ENCODE measurements at places on chromosomes 4 and X. TPM values are rescaled to one million over a fixed set of nuclear protein-coding genes. Genes with fewer than 3 reads are reported as not detected.

DNA sequence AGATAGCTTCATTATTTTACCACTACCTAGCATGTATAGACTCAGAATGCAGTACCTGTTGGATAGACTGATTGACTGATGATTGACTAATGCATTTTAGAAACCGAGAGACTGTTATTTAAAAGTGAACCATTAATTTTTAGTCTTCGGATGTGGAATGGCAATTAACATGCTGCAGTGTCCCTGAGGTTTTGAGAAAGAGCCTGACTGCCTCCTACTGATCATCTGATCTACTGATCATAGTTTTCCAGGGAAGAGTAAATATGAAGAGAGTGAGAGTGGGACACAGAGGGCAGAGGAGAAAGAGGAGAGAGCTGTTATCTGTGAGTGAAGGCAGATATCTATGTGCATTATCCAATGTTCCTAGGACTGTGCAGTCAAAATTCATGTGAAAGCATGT lies 764.7 kb downstream of the TRIML1 start:
- DNase-seq = no peak

- DNase-seq = no peak
Observed at GRCh38 chr4:107801766-107802211, 22.9 kb upstream of the SGMS2 start.

DNA sequence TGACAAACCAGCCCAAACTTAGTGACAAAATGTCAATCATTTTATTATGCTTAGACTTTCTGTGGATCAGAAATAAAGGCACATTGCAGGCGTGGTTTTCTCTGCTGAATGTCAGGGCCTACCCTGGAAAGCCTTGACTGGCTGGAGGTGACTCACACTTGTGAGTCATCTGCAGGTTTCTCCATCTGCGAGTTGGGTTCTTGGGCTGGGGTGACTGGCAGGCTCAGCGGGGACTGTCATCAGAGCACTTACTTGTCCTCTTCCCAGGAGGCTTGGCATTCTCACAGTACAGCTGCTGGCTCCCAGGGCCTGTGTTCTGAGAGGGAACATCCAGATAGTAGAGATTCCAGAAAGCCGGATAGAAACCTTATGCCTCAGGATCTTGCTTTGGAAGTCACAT lies 153.8 kb upstream of the AGA start:
- DNase-seq = no peak

DNA sequence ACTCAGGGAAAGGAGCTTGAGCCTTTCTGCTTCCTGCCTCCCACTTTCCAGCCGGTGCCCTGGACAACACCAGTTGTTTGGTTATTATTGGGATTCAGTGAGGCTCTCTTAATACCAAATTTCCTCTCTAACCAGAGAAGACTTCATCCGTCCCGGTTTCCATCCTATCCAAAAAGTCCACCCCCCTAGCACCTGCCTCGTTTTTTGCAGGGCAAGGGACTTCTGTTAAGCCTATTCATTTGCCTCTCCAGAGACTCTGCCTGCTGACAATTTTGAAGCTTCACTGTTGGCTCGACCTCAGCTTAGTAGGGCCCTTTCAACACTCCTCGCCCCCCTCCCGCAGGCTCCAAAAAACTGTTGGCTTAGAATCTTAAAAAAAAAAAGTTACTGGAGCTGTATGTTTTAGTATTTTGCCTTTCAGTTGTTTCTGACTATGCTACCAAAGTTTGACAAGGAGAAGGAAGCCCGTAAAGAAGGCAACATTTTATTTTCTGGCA lies 779 bp upstream of the PRSS12 start:
- DNase-seq = no peak

DNA sequence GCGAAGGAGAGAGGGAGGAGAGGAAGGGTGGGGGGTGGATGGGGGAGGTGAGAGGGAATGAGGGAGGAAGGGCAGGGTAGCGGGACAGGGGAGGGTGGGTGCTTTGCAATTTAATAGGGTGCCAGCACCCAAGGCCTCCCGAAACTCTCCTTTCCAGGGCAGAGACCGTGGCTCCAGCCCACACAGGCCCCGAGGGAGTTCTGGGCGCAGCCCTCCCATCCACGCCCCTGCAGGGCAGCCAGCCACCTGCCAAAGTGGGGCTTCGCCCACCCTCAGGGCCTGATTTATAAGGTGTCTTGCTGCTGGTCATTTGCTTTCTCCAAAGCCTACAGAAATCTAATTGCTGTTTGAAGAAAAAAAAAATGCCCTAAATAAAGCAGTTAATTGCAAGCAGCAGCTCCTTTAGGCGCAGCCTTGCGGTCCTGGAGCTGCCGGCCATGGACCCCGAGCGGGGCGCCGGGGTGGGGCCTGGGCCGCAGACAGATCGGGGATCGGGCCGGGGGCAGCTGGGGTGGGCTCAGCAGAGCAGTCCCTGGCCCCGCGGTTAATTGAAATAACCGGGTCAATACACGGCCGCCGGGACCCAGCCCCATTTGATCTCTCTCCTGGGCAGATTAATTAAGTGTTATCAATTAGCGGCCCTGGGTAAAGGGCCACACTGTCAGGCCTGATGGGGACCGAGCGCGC lies 106.0 kb upstream of the NKX1-1 start:
- DNase-seq = no peak

GRCh38 chr4:149187726-149188125 lies 627.9 kb downstream of the IQCM start:
- DNase-seq = no peak

DNA sequence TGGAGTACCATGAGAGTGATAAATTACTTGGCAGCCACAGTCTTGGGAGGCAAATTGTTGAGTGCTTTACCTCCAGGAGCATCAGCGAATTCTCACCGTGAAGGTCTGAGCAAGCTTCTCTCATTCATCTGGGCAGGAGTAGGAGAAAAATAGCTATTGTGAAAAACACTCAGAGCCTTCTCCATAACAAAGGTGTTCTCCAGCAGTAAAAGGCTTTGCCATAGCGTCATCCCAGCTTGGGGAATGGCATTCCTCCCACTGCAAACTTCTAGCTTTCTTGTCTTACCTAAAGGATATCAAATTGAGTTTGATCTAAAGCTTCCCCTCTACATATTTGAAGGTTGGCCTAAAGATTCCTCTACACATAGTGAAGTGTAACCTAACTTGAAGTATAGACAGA lies 29.8 kb upstream of the MAGEA11 start:
- DNase-seq = no peak

DNA sequence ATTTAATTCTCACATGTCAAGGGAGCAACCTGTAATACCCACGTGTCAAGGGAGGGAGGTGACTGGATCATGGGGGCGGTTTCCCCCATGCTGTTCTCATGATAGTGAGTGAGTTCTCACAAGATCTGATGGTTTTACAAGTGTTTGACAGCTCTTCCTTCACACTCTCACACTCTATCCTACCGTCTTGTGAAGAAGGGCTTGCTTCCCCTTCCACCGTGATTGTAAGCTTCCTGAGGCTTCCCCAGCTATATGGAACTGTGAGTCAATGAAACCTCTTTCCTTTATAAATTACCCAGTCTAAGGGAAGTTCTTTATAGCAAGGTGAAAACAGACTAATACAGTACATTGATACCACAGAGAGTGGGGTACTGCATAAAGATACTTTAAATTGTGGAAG lies 17.7 kb downstream of the USP27X start:
- no peak for DNase-seq

GRCh38 chrX:30065226-30065625 lies 150.1 kb upstream of the MAGEB2 start:
- no peak for DNase-seq

DNA sequence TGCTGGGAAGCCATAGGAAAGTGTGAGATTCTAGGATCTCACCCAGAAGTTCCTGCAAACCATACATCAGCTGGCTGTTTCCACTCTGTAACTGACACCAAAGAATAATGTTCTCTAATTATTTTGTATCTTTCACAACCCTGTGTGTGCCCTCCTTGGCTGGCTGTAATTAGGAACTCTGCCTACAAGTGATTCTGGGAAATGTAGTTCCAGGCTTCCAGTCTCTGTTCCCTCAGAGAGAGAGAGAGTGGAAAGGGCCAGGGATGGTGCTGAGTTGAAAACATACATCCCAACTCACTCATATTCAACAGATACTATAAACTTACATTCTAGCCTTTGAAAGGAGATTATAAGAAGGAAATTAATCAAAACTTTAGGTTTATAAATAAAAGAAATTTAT lies 57.5 kb upstream of the C1QTNF7 start:
- no peak for DNase-seq

GRCh38 chrX:11439846-11440245 lies 146.6 kb downstream of the AMELX start:
- no peak for DNase-seq

GRCh38 chr4:125765941-125766340 lies 451.2 kb downstream of the FAT4 start:
- DNase-seq = no peak

DNA sequence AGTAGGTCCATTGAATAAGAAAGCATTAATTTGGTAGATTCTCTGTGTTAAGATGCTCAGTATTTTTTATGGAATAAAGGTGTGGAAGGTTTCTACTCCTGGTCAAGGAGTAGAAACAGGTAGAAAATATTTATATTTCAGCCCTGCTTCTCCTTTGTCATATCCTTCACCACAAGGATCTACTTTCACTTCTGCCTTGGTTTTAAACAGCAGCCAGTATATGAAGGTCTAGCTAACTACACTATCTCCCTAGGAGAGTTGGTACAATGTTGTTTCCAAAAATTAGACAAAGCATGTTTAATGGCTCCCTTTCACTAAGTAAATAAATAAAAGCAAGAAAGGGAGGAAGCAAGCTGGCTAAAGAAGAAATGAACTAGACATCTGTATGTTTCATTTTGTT lies 44.6 kb upstream of the GYPA start:
- DNase-seq = no peak

GRCh38 chr4:118825799-118826198 lies 10.1 kb downstream of the SEC24D start:
- DNase-seq = no peak

DNA sequence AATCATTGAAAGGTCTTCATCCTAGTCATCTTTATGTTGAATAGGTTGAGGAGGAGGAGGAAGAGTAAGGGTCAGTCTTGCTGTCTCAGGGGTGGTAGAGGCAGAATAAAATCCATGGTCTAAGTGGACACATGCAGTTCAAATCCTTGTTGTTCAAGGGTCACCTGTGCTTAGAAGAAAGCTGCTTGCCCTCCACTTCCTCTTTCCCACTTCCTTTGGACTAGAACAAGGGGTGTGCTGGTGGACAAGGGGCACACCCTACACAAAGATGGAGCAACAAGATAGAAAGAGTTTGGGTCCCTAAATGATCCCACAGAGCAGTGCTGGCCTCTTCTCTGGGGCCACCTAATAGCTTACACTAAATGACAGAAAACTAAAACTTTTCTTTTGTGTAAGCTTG lies 47.9 kb downstream of the HSD17B13 start:
- DNase-seq = no peak

- no peak for DNase-seq
Observed at GRCh38 chrX:41984628-41985027, 61.3 kb upstream of the CASK start.

DNA sequence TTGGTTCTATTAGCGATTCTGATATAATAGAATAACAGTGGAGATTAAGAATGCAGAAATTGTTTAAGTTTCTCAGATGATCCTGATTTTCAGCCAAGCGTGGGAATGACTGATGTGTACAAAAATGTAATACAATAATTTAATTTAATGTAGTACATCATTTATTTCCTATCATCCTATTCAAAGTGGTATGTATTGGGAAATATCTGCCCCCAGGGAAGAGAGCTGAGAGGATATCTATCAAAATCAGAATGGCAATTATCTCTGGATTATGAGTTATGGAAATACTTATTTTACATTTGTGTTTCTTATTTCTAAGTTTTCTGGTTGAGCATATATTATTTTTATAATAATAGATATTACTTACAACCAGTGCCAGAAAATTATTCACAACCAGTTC lies 3.9 kb downstream of the FABP2 start:
- no peak for DNase-seq

DNA sequence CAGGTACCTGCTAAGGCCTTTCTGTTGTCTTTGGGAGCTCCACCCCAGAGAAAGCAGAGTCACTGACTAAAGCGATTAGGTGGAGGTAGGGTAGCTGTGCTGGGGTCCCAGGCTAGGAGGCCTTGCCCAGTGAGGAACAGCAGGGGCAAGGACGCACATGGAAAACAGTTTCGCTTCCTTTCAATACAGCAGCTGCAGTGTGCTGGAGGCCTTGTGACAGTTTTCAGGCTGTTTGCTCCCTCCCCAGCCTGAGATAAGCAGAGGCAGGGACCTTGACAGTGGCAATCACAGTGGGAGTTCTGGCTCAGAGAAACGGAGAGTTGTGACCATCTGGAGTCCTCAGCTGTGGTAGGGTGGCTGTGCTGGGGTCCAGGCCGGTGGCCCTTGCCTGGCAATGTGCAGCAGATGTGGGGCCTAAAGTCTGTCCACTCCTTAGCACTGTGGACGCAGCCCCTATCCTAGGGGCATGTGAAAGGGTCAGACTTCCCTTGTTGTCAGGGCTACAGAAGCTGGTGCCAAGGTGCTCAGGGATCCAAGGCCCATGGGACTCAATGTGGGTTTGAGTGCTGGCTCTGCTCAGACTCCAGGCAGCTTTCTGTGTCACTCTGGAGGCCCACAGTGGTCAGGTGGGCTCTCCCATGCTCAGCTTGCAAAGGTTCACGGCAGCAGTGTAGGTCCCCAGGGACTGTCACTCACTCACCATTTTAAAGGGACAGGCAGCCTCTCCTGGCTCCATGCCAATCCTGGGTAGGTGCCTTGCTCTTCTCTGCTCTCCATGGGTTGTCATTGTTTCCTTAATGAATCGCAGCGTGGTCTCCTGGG lies 534.9 kb upstream of the FMR1 start:
- DNase-seq = no peak

DNA sequence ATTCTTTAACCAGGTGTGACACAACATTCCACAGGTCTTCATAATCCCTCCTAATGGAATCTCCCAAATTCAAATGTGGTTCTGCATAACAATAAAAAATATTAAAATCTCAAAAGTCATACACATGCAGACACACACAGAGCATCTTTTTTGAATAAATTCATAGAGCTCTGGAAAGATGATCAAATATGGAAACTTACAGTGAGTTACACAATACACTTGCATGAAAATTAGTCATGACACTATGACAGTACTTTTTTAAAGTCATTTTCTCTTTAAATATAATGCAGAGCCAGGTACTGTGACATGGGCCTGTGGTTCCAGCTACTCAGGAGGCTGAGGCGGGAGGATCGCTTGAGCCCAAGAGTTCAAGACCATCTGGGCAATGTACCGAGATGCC lies 38.9 kb downstream of the DDX60L start:
- no peak for DNase-seq

GRCh38 chr4:37322122-37322521 lies 77.6 kb downstream of the NWD2 start:
- DNase-seq = no peak

DNA sequence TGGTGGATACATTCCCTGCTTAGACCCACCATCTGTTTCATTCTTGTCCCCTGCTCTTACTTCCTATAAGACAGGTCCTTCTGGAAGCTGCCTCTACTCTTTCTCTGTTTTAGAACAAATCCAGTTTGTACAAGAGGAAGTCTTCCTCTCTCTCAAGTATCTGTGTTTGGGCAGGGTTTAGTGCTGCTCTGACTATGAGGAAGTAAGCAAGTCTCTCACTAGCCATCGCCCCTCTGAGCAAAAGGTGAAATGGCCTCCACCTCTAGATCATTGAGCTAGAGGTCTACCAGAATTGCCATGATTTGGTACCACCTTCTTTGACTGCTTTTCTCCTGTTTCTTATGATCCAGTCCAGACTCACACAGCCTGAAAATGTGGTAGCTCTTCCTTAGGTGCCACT lies 8.4 kb downstream of the BTK start:
- DNase-seq = no peak

GRCh38 chr4:185945252-185945651 lies 123.7 kb upstream of the TLR3 start:
- no peak for DNase-seq

The GC gene
- not detected for total RNA-seq

The PAGE5 gene
- not detected for total RNA-seq

The GABRG1 gene
- total RNA-seq = not detected

The MBNL3 gene
- total RNA-seq = 21.7 TPM

The ABRAXAS1 gene
- total RNA-seq = 3.1 TPM

The SPIN2B gene
- total RNA-seq = 2.2 TPM
